ENCODE measurements at places on chromosomes 3 and 15.

GRCh38 chr15:54840621-54841398 is 355.9 kb downstream of the RSL24D1 start:
- DNase-seq: no peak

- DNase-seq: no peak
Measured at GRCh38 chr3:53823026-53823955, 22.9 kb downstream of the CHDH start.

DNA sequence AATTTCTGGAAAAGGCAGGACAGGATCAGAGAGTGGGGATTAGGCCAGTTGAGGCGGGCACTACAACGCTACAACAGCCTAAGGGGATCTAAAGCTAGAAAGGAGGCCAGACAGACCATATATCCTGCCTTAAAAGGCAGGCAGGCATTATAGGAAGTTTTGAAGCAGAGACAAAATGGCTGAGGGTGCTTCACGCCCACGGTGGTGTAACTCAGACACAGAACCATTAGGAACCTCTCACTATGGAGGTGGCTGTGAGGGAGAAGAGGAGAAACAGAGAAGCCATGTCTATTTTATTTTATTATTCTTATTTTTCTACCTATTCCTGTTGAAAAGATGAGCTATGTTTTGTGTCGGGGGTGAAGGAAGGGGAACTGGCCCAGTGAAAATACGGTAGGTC is 2.1 kb upstream of the USP4 start:
- DNase-seq: no peak

DNA sequence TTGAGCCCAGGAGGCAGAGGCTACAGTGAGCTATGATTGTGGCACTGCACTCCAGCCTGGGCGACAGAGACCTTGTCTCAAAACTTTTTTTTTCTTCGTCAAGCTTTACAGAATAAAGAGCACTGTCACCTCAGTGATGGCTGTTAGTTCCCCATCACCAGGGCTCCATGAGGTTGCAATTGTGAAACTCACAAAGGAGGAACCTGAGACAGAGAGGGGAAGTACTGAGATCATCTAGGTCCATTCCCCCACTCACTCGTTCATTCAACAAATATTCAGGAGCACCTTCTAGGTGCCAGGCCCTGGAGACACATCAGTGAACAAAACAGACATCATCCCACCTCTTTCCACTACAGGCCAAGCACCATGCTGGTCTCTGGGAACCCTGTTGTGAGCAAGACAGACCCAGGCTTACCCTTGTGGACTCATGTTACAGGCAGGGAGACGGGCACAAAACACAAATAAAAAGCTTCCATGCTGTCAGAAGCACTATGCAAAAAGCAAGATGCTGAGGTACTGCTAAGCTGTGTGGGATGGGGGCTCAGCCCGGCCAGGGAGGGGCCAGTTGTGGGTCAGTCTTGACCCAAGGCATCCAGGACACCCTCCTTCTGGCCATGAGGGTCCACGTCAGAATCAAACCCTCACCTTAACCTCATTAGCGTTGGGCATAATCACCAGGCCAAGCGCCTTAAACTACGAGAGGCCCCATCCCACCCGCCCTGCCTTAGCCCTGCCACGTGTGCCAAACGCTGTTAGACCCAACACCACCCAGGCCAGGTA is 2.1 kb upstream of the RHO start:
- no peak for DNase-seq

- no peak for DNase-seq
Measured at GRCh38 chr3:79497447-79498111, 270.2 kb downstream of the ROBO1 start.

GRCh38 chr15:61661791-61662190 is 398.5 kb downstream of the VPS13C start:
- DNase-seq: no peak

DNA sequence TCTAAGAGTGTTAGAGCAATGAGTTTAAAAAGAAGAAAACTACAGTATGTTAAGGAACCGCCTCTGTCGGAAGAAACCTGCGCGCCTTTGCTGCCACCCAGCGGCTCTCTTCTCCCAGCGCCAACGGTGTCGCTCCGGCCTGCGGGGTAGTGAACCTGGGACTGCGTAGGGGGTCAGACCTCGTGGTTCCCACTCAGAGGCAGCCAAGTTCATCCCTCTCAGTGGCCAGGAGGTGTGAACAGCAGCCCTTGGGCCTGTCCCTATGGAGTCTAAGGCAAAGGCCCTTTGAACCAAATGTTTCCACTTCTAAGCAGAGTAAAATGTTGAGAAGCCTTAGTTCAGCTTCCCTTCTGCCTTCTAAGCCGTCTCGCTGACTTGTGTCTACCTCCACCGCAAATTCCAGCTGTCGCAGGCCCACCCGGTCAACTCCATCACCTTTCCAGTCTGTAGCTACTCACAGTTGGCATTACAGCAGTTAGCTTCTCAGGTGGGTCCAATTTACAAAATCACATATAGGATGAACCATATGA is 980 bp upstream of the RAB27A start:
- peak; percentile 66 for DNase-seq

DNA sequence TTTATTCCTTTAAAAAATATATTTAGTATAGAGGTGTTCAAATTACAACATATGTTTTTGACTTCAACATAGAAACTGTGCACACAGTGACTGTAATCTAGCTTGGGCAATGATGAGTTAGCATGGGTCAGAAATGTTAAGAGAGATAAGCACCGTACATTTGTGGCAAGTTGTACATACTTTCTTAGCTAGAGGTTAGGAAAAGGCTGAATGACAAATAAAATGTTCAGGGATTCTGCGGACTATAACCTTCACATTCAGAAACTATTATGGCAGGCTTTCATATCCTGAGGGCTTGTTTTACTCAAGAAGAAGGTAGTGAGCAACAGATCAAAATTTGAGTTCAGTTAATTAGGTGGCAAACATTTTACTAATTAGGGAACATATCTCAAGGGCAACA is 379.7 kb upstream of the EPHA6 start:
- no peak for DNase-seq

GRCh38 chr15:41512940-41513505 is 604 bp downstream of the LTK start:
- no peak for DNase-seq

GRCh38 chr3:189983612-189984011 is 137.1 kb downstream of the P3H2 start:
- DNase-seq: no peak

- DNase-seq: no peak
Measured at GRCh38 chr3:171977441-171977840, 61.9 kb upstream of the FNDC3B start.

GRCh38 chr3:57004229-57004628 is 56.2 kb upstream of the SPATA12 start:
- no peak for DNase-seq

DNA sequence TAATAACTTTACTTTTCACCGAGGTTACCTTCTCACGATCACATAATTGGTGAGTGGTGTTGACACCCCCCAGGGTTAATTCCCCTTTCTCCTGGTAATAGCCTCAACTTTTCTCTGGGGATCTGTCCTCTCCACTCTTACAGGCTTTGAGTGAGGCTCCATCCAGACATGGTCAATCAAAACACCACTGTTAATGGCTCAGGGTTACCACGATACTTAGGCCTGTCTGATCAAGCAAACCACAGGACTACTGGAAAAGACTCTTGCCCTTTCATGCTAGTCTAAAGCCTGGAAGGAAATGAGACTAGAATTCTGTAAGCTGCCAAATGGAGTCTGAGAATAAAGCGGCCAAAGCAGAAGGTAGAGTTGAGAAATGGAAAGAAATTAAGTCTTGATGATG is 56.5 kb upstream of the STT3B start:
- DNase-seq: no peak

- DNase-seq: no peak
Measured at GRCh38 chr3:140942221-140943104, 827 bp downstream of the SLC25A36 start.

GRCh38 chr3:95277613-95278012 is 1214.8 kb downstream of the NSUN3 start:
- no peak for DNase-seq

- DNase-seq: no peak
Measured at GRCh38 chr3:158864492-158864891, 62.6 kb downstream of the MFSD1 start.

- DNase-seq: no peak
Measured at GRCh38 chr15:56366211-56366610, 985 bp downstream of the TEX9 start.

DNA sequence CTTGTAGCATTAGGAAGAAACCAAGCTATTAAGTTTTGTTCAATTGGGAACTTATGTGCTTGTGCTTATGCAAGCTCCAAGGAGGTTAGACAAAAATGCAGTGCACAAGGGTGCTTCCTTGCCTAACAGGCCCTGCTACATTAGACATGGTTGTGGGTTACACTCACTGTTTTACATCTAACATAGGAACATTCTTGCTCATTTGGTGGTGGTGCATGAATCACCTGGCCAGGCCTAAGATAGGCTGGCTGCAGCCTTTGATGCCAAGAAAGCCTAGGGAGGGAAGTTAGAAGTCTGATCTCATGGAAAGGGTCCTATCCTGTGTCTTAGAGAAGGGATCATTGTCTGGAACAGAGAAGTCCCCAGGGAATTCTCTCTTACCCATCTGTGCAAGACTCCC is 43.5 kb downstream of the CA12 start:
- no peak for DNase-seq

GRCh38 chr15:96064351-96064756 is 266.1 kb upstream of the NR2F2 start:
- DNase-seq: no peak

DNA sequence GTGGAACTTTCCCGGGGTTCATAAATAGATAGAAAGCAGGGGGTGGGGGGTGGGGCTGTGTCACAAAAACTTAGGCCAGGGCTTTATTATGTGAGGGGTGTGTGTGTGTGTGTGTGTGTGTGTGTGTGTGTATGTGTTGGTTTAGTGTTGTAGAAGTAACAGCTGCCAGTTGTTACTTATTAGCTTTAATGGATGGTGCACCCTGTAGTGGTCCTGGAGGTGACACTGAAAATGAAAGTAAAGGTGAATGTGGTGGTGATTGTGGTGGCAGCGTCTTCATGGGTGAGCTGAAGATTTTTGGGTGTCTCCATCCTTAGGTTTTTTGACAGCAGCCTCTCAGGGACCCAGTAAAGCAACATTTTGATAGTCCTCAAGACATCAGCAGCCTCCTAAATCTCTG is 449.9 kb downstream of the PDCD6IP start:
- no peak for DNase-seq
